Gastrocnemius medialis (tissue), 4 donors: ENCODE measurements at places on chromosomes 6 and 20. TPM values are rescaled to one million over a fixed set of nuclear protein-coding genes. Genes with fewer than 3 reads are reported as not detected.

GRCh38 chr6:155895641-155896040 lies 440.0 kb upstream of the NOX3 start:
- no peak overlapping the region for H3K27ac ChIP-seq
- no peaks in the 10 kb centered on the region for H3K4me1 ChIP-seq
- no peak overlapping the region for H3K4me3 ChIP-seq
- no peaks in the 10 kb centered on the region for H3K27me3 ChIP-seq
- no peak for DNase-seq

DNA sequence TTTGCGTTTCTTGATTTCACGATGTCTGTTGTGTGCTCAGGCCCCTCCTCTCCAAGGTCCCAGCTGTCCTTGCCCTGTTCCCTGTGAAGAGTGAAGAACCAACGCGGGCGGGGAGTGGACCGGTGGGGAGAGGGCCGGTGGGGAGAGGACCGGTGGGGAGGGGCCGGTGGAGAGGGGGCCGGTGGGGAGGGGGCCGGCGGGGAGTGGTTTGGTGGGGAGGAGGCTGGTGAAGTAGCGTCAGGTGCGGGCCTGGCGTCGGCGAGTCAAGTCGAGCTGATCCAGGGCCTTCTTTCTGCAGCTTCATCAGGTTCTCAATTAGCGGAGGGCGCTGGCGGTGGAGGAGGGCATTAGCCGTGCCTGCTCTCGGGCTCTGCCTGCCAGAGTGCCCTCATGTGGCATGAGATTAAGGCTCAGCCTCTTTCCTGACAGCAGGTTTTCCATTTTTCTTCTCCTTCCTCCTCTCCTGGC lies 21.2 kb upstream of the BHLHE23 start:
- no peaks in the 10 kb centered on the region for H3K36me3 ChIP-seq
- no peak overlapping the region for H3K27ac ChIP-seq
- no peaks in the 10 kb centered on the region for H3K4me1 ChIP-seq
- no peak overlapping the region for H3K4me3 ChIP-seq

- H3K36me3 ChIP-seq: no peaks in the 10 kb centered on the region
- H3K27ac ChIP-seq: no peak overlapping the region
- H3K4me1 ChIP-seq: no peaks in the 10 kb centered on the region
- no peaks in the 10 kb centered on the region for H3K27me3 ChIP-seq
These were observed 47.6 kb downstream of the CPNE5 start for GRCh38 chr6:36791521-36792135.

- H3K27me3 ChIP-seq: peaks cover 12% of the 10 kb centered on the region
- H3K27ac ChIP-seq: no peak overlapping the region
- no peak overlapping the region for H3K4me3 ChIP-seq
- H3K4me1 ChIP-seq: no peaks in the 10 kb centered on the region
These were observed 209.1 kb downstream of the ERMARD start for GRCh38 chr6:169960521-169960885.

GRCh38 chr6:167244064-167244960 lies 46.8 kb upstream of the UNC93A start:
- no peak overlapping the region for H3K27ac ChIP-seq
- no peaks in the 10 kb centered on the region for H3K4me1 ChIP-seq
- H3K36me3 ChIP-seq: no peaks in the 10 kb centered on the region
- DNase-seq: no peak
- no peak overlapping the region for H3K4me3 ChIP-seq
- no peaks in the 10 kb centered on the region for H3K27me3 ChIP-seq

DNA sequence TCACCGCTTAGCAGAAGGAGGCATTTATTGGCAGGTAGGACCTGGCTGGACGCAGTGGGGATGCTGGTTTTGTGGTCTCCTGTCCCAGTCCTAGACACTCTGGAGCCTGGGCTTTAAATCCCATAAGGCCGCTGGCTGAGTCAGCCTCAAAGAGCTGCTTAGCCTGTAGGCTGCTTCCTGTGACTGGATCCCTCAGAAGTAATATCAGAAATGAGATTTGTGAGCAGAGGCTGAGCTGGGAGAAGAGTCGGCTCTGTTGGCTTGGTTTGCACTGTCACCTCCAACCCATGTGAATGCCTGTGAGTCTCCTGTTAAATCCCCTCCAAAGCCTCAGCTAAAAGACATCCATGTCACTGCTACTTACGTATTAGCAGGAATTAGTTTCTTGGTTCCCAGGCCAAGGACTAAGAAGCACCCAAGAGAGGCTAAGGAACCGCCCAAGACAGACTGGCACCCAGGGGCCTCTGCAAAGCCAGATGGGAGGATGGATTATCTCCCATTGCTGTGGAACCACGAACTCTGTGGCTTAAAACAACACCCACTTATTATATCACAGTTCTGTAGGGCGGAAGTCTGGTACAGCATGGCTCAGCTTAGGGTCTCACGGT lies 289.4 kb downstream of the CDC5L start:
- DNase-seq: no peak
- H3K27me3 ChIP-seq: no peaks in the 10 kb centered on the region
- H3K4me1 ChIP-seq: no peaks in the 10 kb centered on the region
- no peak overlapping the region for H3K27ac ChIP-seq

DNA sequence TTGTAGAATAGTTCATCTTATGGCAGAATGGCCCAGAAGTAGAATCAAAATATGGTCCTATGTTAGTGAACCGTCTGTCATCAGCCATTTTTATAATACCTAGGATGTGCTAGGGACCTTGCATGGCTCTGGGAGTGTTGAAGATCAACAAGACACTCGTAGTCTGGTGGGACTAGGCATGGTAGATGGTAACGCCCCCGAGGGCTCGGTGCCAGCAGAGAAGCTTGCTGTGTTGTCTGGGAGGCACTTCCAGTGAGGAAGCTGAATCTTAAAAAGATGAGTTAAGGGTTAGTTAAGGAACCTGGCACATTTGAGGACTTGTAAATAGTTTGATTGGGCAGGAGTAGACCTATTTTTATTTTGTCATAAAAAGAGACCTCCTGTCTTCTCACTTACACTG lies 82.4 kb downstream of the MAP3K4 start:
- H3K4me3 ChIP-seq: no peak overlapping the region
- no peaks in the 10 kb centered on the region for H3K36me3 ChIP-seq
- H3K27ac ChIP-seq: no peak overlapping the region
- H3K4me1 ChIP-seq: no peaks in the 10 kb centered on the region
- H3K27me3 ChIP-seq: no peaks in the 10 kb centered on the region

GRCh38 chr20:63138855-63139341 lies 77.0 kb downstream of the YTHDF1 start:
- no peak for DNase-seq
- no peak overlapping the region for H3K27ac ChIP-seq
- H3K36me3 ChIP-seq: no peaks in the 10 kb centered on the region
- no peak overlapping the region for H3K4me3 ChIP-seq

- peak overlapping the region; percentile 76 for H3K27ac ChIP-seq
- H3K4me3 ChIP-seq: no peak overlapping the region
- no peaks in the 10 kb centered on the region for H3K36me3 ChIP-seq
- H3K4me1 ChIP-seq: peaks cover 85% of the 10 kb centered on the region
- no peak for DNase-seq
These were observed 172.9 kb downstream of the ARID1B start for GRCh38 chr6:156950084-156950483.

DNA sequence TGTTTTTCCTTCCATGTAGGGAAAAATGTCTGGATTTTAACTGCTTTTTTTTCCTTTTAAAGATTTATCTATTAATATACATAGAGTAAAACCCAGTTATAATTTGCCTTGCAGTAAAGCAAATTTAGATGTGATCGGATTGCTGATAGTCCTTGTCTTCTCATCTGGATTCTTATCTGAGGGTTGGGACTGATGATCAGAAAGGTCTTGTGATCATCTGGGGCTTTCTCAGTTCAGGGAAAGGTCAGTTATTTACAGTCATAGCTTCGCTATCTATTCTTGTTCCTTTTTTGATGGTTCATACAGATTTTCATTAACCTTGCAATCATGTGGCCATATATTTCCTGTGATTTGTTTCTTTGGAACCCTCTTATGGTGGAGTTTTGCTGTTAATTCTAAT lies 63.8 kb upstream of the CLDN20 start:
- H3K27ac ChIP-seq: no peak overlapping the region
- H3K4me3 ChIP-seq: no peak overlapping the region
- H3K36me3 ChIP-seq: no peaks in the 10 kb centered on the region
- no peaks in the 10 kb centered on the region for H3K4me1 ChIP-seq
- H3K27me3 ChIP-seq: no peaks in the 10 kb centered on the region

DNA sequence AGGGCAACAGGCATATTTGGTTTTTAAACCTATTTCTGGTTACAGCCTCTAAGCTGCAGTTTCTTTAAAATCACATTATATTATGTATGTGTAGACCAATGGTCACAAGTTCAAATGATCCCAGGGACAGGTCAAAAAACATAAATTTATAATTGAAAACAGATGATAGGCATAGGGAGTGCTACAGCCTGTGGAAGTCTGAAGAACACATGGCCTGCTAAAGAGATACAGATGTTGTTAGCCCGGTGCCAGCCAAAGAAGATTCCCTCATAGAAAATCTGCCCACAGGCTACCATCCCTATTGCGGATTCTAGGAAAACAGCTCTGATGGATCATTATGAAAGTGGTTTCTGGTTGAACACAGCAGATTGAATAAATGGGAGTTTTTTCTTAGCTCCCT lies 65.3 kb downstream of the NRSN1 start:
- no peaks in the 10 kb centered on the region for H3K27me3 ChIP-seq
- H3K36me3 ChIP-seq: no peaks in the 10 kb centered on the region
- H3K4me1 ChIP-seq: no peaks in the 10 kb centered on the region
- DNase-seq: no peak
- no peak overlapping the region for H3K4me3 ChIP-seq

CFAP206 gene
- not detected for total RNA-seq

OOEP gene
- not detected for total RNA-seq

GMPR gene
- total RNA-seq: 109 TPM

C20orf204 gene
- 0.66 TPM for total RNA-seq
